ENCODE measurements at places on chromosomes 1 and 21. TPM values are rescaled to one million over a fixed set of nuclear protein-coding genes. Genes with fewer than 3 reads are reported as not detected.

DNA sequence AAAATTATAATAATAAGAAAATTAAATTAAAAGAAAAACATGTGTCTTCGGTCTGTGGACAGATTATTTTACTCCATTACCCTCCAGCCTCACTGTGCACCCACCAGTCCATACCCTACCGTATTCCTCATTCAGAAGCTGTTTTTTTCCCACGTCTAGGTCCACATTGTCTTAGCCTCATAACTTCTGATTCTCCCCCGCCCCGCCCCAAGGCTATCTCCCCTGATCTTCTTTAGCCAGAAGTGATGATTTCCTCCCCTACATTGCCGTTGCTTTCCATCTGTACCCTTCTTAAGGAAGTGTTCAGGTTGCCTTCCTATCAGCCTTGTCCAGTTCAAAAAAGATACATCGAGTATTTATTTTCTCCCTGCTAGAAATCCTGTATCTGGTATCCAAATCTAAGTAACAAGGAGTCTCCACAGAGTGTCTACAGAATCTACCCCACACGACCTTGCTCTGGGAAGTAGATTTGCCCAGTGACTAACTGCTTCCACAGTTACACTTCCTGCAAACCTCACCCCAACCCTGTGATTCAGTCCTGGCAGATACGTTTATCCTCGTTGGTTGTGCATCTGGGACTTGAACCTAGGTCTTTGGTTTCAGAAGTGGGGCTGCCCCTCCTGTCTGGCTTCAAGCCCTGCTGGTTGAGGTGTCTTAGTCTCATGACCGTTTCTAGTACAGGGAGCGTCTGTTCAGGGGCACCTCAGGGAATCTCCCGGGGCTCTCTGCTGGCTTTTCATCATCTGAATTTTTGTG is 470.2 kb downstream of the CAMTA1 start:
- DNase-seq, result no peak

DNA sequence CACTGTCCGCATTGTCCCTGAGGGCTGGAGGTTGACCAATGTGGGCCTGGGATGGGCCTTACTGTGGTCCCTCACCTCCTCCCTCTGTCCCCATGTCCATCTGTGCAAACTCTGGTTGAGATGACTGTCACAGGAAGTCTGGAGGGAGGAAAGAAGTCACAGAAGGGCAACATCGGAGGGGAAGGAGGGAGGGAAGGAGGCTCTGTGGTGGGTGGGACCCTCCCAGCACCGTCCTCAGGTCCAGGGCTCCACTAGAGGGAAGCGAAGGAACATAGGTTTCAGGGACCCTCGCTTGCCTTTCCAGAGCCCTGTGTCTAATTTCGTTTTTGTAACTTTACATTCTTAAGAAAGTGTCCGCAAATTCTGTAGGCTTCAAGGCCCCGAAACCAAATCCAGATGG is 111.3 kb upstream of the SLC44A3 start:
- DNase-seq, result no peak

DNA sequence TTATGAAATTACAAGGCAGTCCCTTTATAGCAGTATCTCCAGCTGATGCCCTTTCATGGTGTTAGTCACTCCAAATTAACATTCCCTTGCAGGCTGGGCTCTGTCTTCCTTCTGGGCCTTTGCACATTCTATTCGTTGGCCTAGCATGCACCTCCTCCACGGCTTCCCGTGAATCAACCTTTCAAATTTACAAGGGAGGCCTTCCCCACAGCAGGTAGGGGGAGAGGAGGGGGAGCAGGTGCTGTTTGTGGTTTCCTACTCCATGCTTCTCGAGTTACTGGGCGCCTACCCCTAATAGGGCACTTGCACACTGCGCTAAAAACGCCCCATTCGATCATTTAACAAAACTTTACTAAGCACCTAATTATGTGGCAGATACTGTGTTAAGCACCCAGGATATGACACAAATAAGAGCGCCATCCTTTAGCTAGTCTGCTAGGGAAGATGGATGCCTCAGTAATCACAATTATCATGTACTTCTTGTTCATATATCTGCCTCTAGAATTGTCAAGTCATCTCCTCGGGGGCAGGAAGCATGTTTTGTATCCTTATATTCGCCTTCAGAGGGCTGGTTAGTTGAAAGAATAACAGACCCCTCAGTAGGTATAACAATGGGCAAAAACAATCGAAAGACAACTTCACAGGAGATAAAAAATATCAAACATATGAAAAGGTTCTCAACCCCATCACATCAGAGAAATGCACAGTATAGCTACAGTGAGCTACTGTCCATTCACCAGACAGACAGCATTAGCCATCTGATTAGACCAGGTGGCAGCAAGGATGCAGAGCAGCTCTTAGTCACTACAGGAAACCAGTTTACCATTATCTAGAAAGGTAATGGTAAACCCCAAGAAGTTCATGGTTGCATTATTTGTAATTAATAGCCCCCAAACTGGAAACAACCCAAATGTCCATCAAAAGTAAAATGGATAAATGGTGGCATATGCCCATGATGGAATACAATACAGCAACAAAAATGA is 1.7 kb upstream of the ADAR start:
- no peak for DNase-seq

- peak; percentile 83 for DNase-seq
Measured at GRCh38 chr1:31723828-31724359, 20.1 kb upstream of the COL16A1 start.

- DNase-seq, result no peak
Measured at GRCh38 chr1:107536266-107536665, 395.4 kb downstream of the NTNG1 start.

GRCh38 chr1:241647658-241648057 is 4.4 kb upstream of the WDR64 start:
- DNase-seq, result no peak

GRCh38 chr1:6162773-6163172 is 17.3 kb downstream of the CHD5 start:
- DNase-seq, result peak; percentile 45

GRCh38 chr1:233364026-233364425 is 36.5 kb downstream of the MAP3K21 start:
- no peak for DNase-seq

DNA sequence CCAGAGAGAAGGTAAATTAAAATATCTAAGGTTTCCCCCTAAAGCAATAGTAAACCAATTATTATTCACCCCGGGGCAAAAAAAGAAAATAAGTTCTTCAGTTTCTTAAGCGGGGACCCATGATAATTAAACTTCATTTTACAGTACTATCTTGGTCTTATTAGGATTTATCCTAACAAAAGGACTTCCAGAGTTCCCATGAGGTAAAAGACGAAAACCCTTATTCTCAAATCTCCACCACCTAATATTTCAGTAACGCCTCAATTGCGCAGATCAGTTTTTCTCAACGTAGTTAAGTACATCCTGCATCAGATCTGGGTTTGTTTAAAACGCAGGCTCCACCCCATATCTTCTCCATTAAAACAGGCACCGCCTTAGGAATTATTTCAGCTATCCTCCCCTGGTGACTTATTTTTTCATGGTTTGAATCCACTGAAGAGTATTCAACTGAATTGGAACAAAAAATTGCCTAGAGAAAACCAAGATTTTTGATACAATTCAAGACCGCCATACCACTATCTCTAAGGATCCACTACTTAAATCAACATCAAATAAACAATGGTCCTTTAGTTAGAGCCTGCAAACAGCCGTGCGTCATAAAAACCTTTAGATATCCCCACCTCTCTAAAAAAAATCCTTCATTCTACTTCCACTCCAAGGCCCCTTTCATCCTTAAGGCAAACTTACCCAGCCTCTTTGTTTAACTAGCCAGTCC is 1.7 kb downstream of the MCL1 start:
- DNase-seq, result peak; percentile 24

DNA sequence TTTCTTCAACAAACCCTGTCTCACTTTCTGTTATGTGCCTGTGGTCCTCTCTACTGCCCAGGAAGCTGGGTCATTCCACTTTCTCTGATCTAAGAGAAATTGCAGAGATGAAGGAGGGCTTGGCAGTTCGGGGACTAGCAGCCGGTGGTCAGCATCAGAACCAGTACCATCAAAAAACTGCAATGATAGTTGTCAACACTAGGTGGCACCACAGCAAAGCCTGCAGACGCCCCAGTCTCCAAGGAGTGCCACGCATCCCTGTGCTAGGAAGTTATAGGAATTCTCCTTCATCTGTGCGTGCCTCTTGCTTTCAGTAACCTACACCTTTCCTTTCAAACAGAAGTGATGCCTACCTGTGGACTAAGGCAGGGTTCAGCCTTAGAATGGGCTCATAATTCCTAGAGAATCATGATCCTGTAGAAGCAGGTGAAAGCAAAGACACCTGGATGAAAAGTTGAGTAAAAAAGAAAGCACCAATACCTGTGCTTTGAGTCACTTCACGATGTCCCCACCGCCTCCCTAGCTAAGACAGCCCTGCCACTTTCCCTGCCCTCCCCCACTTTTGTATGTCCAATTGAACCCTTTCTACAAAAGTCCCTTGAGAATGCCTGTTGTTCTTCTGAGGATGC is 129.2 kb downstream of the ADAMTS1 start:
- peak; percentile 22 for DNase-seq

DNA sequence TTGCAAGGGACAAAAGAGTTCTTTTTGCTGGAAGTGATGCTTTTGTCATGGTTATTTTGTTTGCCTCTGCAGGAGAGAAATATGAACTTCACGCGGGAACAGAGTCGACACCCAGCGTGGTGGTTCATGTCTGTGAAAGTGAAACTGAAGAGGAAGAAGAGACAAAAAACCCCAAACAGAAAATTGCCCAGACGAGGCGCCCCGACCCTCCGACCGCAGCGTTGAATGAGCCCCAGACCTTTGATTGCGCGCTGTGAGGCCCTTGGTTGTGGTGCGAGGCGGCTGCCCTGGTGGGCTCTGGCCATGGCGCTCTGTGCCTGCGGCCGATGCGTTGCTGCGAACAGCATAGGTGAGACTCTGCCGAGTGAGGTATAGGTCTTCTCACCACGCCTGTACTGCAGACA is 20.9 kb upstream of the NCMAP start:
- no peak for DNase-seq

DNA sequence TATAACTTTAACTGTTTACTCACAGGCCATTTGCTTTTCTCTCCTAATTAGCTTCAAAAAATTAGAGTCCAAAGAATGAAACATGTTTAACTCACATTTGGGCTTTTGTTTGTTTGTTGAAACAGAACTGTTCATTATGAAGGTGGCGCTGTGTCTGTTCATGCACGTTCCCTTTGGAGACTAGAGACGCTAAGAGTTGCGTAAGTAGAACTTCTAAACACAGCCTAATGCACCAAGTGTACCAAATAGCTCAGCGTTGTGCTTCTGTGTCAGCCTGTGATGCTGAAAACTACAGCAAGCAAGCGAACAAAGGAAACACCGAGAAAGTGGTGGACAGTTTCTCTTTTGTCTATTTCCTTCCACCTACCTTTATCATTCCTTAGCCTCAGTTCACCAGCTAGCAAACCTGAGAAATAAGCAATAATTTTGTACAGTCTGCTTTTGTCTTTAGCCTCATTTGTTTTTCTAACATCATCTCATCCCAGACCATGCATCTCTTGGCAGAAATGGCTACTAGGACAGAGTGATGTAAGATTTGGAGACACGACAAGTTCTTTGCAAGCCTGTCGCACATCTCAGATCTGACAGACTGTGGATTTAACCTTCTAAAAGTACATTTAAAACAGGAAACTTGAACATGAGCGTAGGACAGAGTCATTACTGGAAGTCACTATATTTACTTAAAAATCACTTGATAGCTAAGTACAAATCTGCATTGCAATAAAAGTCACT is 375.1 kb downstream of the RYR2 start:
- no peak for DNase-seq

- no peak for DNase-seq
Measured at GRCh38 chr1:40627987-40628902, 37.2 kb downstream of the RIMS3 start.

PLCH2 gene
- not detected for polyA plus RNA-seq

GREM2 gene
- polyA plus RNA-seq, result 0.01 TPM

C1orf167 gene
- 0.86 TPM for polyA plus RNA-seq

PLA2G5 gene
- not detected for polyA plus RNA-seq

HHAT gene
- 0.23 TPM for polyA plus RNA-seq

DPT gene
- not detected for polyA plus RNA-seq

DNALI1 gene
- polyA plus RNA-seq, result 1.5 TPM

EPHA8 gene
- not detected for polyA plus RNA-seq

RPTN gene
- polyA plus RNA-seq, result not detected

TMPRSS3 gene
- polyA plus RNA-seq, result not detected

Data from K562 (cell line).